Posterior vena cava (tissue), 2 donors: ENCODE measurements at places on chromosomes 5 and 9.

- no peak for DNase-seq
Measured at GRCh38 chr5:155919725-155920124, 407.2 kb upstream of the SGCD start.

GRCh38 chr5:55303238-55303690, 4.2 kb downstream of the DHX29 start:
- no peak for DNase-seq

- no peak for DNase-seq
Measured at GRCh38 chr9:72656021-72656420, 134.6 kb downstream of the TMC1 start.

DNA sequence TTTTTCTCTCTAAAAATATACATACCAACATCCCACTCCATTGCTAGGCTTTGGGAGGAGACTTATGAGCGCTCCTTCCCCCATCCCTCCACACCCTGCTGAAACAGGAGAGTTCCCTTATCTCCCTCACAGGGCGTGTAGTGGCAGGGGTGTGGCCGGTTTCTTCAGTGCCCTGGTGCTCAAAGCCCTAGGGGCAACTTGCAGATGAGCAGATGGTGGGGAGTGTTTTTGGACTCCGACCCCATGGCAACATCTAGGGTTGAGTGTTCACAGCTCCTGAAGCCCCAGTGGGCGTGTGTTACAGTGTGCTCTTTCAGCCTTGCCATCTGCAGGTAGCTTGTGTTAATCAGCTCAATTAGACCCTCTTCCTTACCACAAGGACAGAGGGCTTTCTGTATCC, 409.5 kb downstream of the MAT2B start:
- DNase-seq = peak; percentile 58

- DNase-seq = no peak
Measured at GRCh38 chr9:115598751-115599150, 480.8 kb upstream of the TNC start.

DNA sequence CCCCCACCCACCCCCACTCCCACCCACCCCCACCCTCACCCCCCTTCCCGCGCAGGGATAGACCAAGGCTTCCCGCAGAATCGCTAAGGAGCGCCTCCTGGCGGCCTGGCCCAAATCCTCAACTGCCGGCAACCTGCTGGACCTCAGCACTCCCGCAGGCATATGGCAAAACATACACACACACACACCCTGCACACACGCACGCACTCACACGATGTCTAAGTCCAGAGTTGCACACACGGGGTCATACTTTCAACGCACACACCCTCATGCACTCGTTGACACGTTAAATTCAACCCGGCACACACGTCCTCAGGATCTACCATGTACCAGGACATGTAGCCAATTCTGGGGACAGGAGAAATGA, 1.7 kb downstream of the CPLX2 start:
- peak; percentile 79 for DNase-seq

DNA sequence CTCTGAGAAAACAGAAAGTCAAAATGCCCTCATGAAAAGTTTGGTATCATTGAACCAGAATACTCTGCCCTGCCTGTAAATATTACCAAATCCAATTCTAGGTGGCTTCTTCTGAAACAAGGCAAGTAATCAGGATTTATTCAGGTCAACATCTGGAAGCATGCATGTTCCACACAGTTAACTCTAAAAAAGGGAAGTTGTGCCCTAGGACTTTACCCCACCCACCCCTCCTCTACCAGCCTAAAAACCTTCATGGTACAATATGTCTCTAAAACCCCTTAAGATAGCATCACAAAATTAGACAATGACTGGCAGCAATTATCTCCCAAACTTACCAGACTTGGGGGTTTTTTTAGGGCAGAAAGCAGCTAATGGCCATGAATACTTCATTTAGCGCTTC, 414.8 kb upstream of the SLC30A5 start:
- no peak for DNase-seq
